ENCODE measurements at places on chromosomes 13 and 19.

GRCh38 chr19:57907394-57907793, 9.0 kb downstream of the ZNF417 start:
- no peak for DNase-seq

DNA sequence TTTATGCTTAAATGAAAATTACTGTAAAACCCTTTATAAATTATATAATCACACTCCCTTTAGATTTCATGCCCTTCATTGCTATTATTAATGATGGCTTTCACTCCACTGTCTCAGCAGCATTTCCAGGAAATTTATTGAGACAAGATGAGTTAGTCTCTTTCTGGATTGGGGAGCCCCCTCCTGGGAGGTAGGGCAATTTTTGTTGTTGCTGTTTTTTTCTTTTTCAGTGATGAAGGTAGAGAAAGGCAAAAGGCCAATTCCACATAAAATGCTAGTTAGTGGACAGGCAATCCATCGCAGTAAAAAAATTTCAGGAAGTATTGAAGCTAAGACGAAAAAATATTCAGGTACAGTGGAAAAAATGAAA, 80.2 kb downstream of the TEX26 start:
- DNase-seq, result no peak

DNA sequence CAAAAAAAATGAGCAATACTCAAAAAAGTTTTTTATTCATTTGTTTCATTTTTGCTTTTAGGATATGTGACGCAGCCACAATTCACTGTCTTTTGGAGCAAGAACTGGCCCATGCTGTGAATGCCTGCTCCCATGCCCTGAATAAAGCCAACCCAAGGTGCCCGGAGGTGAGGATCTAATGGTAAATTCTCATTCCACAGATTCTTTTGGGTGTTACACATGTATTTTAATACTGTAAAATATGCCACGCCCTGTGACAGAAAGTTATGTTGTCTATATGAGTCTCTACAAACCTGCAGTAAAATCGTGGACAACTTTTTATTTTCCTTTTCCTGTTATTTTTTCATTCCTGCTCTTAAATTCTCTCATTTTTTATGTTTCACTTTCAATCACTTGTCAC, 57.5 kb upstream of the AKAP11 start:
- no peak for DNase-seq

GRCh38 chr13:49315036-49315565, 67.4 kb downstream of the CDADC1 start:
- DNase-seq, result no peak
